Right ventricle myocardium superior (tissue), 1 donor: ENCODE measurements at places on chromosomes 11 and 22. TPM values are rescaled to one million over a fixed set of nuclear protein-coding genes. Genes with fewer than 3 reads are reported as not detected.

ART1 gene
- 2.3 TPM for total RNA-seq

DNA sequence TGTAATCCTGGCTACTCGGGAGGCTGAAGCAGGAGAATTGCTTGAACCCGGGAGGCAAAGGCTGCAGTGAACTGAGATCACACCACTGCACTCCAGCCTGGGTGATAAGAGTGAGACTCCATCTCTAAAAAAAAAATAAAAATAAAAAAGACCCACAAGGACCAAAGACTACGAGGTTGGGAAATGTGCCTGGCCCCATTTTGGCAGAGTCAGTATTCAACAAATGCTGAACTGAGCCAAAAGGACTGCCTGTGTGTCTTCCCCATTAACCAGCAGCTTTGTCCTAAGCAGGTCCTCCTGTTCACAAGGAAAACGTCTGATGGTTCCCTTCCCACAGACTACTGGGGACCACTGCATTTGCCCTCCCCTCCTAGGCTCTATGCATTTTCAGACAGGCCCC, 27.6 kb downstream of the ADORA2A start:
- DNase-seq = no peak

GRCh38 chr22:50556703-50557102, 6.0 kb downstream of the SYCE3 start:
- DNase-seq = no peak

DNA sequence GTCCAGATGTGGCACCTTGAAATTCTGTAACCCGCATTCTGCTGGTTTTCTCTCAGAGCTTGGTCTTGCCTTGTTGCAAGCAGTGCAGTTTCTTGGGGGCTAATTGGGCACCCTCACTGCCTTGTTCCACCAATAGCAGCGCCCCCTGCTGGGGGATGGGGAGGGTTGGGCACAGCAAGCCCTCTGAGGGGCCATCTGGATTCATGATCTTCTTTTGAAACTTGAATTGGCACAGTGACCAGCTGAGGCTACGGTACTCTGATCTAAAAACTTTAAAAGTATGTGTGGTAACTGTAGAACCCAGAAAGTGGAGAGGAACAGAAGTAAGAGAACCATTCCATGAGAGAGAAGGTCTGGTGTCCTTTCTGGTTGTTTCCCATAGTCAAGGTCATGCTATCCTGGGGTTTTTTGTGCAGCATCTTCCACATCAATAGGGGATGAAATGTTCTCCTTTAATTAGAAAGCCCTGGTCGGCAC, 64.2 kb downstream of the MED15 start:
- peak; percentile 64 for DNase-seq

CRYBB2 gene
- not detected for total RNA-seq

ROBO4 gene
- total RNA-seq = 21.9 TPM

GRCh38 chr11:132648851-132649250, 883.5 kb downstream of the OPCML start:
- no peak for DNase-seq

DNA sequence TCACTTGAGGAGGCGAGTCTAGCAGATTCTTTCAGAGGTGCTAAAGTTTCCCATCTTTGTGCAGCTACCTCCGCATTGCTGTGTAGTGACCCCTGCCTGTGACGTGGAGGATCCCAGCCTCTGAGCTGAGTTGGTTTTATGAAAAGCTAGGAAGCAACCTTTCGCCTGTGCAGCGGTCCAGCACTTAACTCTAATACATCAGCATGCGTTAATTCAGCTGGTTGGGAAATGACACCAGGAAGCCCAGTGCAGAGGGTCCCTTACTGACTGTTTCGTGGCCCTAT, 8.9 kb upstream of the SAMM50 start:
- no peak for DNase-seq

LRP5 gene
- 49.8 TPM for total RNA-seq

WNT11 gene
- 20.0 TPM for total RNA-seq

TCN1 gene
- total RNA-seq = not detected

LDHAL6A gene
- not detected for total RNA-seq

GRCh38 chr22:29139965-29140782, 65.5 kb upstream of the EMID1 start:
- no peak for DNase-seq

GRCh38 chr11:107496011-107496410, 38.4 kb upstream of the CWF19L2 start:
- DNase-seq = no peak

DNA sequence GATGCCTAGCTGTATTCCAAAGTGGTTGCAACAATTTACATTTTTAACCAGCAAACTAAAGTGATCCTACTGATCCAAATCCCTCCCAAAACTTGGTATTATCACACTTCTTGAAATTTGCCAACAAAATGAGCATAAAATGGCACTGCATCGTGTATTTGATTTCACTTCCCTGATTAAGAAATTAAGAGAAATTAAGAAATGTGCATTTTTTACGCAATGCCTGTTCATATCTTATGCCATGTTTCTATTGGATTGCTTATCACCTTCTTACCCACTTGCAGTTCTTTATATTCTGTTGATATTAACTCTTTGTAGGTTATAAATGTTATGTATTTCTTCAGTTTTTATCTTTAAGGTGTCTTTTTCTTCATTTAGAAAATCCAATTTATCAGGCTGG, 80.6 kb downstream of the DENND5A start:
- no peak for DNase-seq

DNA sequence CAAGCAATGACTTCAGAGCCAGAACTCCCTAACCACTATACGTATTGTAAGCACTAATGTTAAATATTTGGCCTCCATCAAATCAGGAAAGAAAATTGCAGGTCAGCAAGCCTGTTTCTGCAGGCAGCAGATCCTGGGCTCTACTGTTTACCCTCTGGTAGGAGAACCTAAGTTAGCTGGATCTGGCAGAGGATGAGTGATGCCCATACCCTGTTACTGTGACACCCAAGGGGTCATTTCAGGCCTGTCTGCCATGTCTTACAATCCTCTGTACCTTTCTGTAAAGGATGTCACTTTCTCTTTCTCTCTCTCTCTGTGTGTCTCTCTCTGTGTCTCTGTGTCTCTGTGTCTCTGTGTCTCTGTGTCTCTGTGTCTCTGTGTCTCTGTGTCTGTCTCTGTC, 106.9 kb downstream of the CSNK2A3 start:
- no peak for DNase-seq

DNA sequence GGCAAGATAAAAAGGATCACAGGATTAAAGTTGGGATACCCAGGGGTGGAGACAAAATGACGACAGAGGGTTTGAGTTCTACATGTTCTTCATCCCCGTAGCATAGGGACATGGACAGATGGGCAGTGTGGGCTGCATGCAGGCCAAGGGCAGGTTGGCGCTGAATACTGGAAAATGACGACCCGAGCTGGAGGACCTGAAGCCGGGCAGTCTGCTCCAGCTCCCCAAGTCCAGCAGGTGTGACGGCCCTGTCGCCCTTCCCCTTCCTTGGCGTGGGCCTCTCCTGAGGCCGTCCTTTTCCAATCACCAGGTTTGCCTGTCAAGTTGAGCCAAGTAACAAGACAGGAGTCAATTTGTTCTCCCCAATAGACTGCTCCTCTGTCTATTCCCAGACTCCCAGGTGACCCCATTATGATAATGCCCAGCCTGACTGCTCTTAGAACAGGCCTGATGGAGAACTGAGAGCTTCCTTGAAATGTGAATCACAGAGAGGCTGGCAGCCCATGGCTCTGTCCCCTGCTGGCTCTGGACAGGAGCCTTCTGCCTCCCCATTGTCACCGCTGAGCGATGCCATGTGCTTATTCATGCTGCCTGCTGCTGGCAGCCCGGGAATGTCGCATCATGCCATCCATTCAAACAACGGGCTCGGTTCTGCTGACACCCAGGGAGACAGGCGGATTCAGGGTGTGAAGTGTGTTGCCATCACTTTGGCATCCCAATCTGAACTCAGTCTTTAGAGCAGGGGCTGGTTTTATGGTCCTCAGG, 392.1 kb downstream of the NTM start:
- no peak for DNase-seq
